ENCODE measurements at places on chromosomes 11 and 22. TPM values are rescaled to one million over a fixed set of nuclear protein-coding genes. Genes with fewer than 3 reads are reported as not detected.

TMX2 gene
- 53.1 TPM for total RNA-seq

SLC25A17 gene
- 28.0 TPM for total RNA-seq

NPAS4 gene
- total RNA-seq, result not detected

HBB gene
- total RNA-seq, result not detected

SLCO2B1 gene
- not detected for total RNA-seq

Data from activated CD8-positive, alpha-beta T cell treated with anti-CD3 and anti-CD28 coated beads for 36 hours (primary cell).